T-cell (primary cell): ENCODE measurements at places on chromosomes 16 and 17. TPM values are rescaled to one million over a fixed set of nuclear protein-coding genes. Genes with fewer than 3 reads are reported as not detected.

DNA sequence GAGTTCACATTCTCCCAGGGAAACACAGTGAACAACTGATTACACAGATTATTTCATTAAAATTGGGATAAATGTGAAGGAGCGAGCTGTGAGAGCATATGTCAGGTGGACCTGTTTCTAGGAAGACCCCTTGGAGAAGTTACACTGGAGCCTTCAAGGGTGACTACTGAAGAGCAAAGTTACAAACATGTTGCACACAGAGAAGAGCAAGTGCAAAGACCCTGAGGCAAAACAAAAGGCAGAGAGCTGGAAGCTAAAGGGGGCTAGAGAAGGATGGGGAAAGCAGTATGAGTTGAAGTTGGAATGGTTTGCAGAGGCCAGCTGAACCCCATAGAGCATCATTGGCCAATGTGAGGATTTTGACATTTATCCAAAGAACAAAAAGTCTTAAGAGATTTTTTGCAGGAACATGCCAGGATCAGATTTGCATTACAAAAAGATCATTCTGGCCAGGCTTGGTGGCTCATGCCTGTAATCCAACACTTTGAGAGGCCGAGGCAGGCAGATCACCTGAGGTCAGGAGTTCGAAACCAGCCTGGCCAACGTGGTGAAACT lies 14.1 kb downstream of the PDZD9 start:
- H3K27ac ChIP-seq = no peak overlapping the region
- no peak overlapping the region for H3K4me3 ChIP-seq
- H3K4me1 ChIP-seq = peaks cover 4% of the 10 kb centered on the region
- H3K36me3 ChIP-seq = peaks cover 10% of the 10 kb centered on the region
- DNase-seq = no peak

DNA sequence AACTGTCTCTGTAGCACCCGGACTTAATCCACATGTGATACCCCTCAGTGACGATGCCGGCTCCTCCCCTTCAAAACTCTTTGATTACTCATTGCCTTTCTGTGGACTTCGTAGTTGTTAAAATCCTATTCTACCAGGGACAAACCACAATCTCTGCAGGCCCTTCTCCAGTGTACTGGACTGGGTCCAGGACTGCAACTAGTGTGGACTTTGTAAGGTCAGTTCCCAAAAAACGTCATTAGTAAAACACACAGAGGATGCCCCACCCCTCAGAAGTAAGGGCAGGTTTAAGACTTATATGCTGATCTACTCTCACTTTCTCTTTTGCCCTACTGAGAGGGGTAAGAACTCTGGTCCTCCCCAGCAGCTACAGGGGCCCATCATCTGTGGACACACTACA lies 10.5 kb upstream of the NUDT7 start:
- H3K36me3 ChIP-seq = no peaks in the 10 kb centered on the region
- no peak for DNase-seq
- H3K27me3 ChIP-seq = no peaks in the 10 kb centered on the region
- no peaks in the 10 kb centered on the region for H3K4me1 ChIP-seq

- no peaks in the 10 kb centered on the region for H3K36me3 ChIP-seq
- no peak for DNase-seq
These were observed 7.5 kb downstream of the HEXIM2 start for GRCh38 chr17:45168991-45169752.

GRCh38 chr16:46629331-46630219 lies 8.4 kb upstream of the SHCBP1 start:
- H3K27me3 ChIP-seq = no peaks in the 10 kb centered on the region
- no peak overlapping the region for H3K27ac ChIP-seq
- DNase-seq = no peak
- no peaks in the 10 kb centered on the region for H3K4me1 ChIP-seq

DNA sequence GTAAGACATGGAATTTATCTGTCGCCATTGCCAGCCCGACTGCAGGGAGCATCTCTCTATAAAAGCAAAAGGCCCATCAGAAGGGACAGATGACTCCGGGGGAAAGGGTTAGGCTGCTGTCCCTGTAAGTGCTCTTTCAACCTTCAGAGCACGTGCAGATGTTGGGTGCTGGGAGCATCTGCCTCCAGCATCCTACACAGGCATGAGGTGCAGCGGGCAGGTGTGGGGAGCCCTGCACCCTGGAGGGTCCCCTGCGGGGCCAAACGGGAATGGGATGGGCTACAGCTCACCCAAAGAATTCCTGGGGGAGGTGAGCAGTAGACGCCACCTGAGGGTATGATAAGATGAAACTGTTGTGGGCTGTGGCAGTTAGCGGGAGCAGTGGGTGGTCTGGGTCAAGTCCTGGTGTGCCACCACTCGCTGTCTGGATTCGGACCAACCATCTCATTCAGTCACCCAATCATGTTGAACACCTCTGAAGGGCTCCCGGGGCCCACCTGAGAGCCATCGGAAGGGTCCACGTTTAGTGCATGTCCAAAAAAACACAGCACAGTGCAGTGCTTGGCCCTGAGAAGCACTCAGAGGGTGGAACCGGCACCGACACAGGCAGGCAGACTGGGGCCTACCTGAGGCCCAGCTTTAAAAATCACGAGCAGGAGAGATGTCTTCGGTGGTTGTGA lies 3.8 kb downstream of the SMCR8 start:
- H3K4me1 ChIP-seq = peaks cover 79% of the 10 kb centered on the region
- DNase-seq = no peak
- no peak overlapping the region for H3K4me3 ChIP-seq
- H3K27ac ChIP-seq = no peak overlapping the region
- H3K36me3 ChIP-seq = peaks cover 54% of the 10 kb centered on the region

- H3K27me3 ChIP-seq = no peaks in the 10 kb centered on the region
- H3K4me3 ChIP-seq = no peak overlapping the region
- DNase-seq = no peak
- H3K27ac ChIP-seq = no peak overlapping the region
- no peaks in the 10 kb centered on the region for H3K4me1 ChIP-seq
These were observed 88.2 kb downstream of the CHD9 start for GRCh38 chr16:53142823-53143568.

DNA sequence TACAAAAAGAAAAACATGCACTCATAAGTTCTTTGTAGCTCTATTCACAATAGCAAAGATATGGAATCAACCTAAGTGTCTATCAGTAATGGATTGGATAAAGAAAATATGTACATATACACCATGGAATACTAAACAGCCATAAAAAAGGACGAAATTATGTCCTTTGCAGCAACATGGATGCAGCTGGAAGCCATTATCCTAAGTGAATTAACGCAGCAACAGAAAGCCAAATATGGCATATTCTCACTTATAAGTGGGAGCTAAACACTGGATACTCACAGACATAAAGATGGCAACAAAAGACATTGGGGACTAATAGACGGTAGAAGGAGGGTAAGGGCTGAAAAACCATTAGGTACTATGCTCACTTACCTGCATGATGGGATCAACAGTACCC lies 5.8 kb downstream of the CMC2 start:
- no peak overlapping the region for H3K4me3 ChIP-seq
- no peak for DNase-seq
- H3K27ac ChIP-seq = no peak overlapping the region
- H3K27me3 ChIP-seq = no peaks in the 10 kb centered on the region

GRCh38 chr17:30477774-30478115 lies 537 bp downstream of the GOSR1 start:
- peak; percentile 36 for DNase-seq
- peaks cover 19% of the 10 kb centered on the region for H3K36me3 ChIP-seq
- peaks cover 12% of the 10 kb centered on the region for H3K4me1 ChIP-seq
- H3K27ac ChIP-seq = peak overlapping the region; percentile 91
- H3K27me3 ChIP-seq = no peaks in the 10 kb centered on the region
- peak overlapping the region; percentile 75 for H3K4me3 ChIP-seq

DNA sequence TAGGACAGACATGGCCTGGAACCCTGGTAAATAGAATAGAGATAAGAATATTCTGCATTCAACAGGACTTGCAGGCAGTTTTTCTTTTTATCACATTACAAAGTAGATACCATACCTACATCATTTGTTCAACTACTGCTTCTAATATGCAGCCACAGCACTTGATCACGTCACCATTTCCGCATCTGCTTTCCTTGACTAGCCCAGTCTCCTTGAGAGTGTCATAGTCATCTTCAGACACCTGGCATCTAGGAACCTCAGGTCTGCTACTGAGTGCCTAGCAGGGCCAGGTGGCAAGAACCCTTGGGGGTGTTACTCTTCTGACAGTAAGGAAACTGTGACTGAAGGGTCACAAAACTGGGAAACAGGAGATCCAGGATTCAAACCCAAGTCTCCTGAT lies 93.2 kb upstream of the TOB1 start:
- H3K36me3 ChIP-seq = no peaks in the 10 kb centered on the region
- no peak overlapping the region for H3K27ac ChIP-seq
- H3K4me1 ChIP-seq = peaks cover 6% of the 10 kb centered on the region
- no peak for DNase-seq
- no peaks in the 10 kb centered on the region for H3K27me3 ChIP-seq

DNA sequence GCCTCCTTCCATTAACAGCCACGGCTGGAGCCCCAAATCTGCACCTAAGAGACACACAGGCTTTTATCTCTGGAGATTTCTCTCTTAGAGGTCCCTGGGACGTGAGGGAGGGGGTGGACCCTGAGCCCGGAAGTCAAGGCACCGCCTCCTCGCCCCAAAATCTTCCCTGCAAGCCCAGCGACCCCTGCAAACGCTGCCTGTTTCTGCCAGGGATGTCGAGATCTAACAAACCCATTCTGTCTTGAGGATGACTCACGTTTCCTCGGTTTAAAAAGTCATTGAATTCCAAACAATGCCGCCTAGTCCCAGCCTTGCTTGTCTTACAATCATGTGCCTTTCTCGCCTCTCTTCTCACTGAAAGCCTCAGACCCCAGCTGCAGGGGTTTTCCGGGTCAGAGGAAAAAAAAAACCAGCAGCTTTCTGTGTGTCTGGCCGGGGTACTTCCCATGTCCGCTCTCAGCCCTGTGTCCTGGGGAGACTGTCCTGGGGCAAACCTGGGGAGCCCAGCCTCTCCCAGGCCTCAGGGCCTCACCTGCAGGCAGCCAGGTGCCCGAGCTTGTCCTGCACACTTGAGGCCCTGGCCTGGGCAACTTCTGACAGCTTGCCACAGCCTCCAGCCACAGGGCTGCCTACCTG lies 15.4 kb downstream of the ARL2BP start:
- no peak overlapping the region for H3K27ac ChIP-seq
- H3K36me3 ChIP-seq = no peaks in the 10 kb centered on the region
- H3K4me1 ChIP-seq = peaks cover 34% of the 10 kb centered on the region
- peak; percentile 55 for DNase-seq
- no peaks in the 10 kb centered on the region for H3K27me3 ChIP-seq

- DNase-seq = no peak
- H3K27me3 ChIP-seq = no peaks in the 10 kb centered on the region
- no peaks in the 10 kb centered on the region for H3K36me3 ChIP-seq
- H3K4me1 ChIP-seq = no peaks in the 10 kb centered on the region
- no peak overlapping the region for H3K4me3 ChIP-seq
- no peak overlapping the region for H3K27ac ChIP-seq
These were observed 493.1 kb downstream of the SHISA9 start for GRCh38 chr16:13394488-13394887.

DNA sequence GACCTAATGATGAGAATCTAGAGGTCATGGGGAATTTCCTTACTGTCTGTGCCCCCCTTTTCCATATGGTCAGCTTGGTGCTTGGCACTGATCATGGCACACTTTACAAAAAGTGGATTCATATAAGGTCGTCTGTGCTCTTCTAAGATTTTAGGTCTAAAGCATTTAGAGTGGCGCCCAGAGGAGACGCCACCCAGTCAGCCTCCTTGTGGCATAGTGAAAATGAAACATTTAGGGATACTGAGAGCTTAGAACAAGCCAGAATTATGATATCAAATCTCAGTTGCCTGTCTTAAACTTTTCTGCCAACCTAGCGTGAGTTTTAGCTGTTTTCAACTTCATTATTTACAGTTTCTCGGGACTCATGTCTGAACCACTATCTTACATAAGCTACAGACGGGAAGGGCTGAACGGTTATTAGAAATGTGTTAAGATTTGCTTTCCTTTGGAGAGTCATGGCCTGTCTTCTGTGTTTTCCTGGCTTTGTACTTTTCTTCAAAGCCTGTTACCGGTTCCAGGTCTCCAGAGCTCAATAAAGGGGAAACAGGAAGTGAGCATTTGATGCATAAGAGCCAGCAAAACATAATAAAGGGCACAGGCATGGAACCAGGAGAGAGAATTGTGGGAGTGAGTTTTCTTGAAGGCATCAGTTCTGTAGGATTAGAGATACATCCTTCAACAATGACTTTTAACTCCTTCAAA lies 13.7 kb downstream of the ZNRF1 start:
- H3K27ac ChIP-seq = peak overlapping the region; percentile 54
- no peaks in the 10 kb centered on the region for H3K36me3 ChIP-seq
- peaks cover 6% of the 10 kb centered on the region for H3K4me1 ChIP-seq
- no peaks in the 10 kb centered on the region for H3K27me3 ChIP-seq

DNA sequence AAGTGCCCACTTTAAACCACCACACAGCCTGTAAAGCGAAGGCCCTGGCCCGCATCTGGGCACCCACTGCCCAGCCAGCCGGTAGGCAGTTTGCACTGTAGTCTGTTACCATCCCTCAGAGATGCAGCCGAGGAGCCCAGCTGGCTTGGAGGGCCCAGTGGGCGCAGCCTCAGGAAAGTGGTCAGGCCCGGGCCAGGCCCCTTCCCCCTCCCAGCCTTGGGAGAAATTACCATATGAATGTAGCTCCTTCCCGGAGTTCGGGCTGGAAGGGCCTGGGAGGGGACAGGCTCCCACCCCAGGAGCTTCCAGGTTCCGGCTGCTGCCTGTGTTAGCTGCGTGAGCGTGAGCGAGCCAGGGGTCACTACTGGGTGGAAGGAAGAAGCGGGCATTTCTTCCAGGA lies 325.4 kb downstream of the SEC14L1 start:
- H3K4me3 ChIP-seq = peak overlapping the region; percentile 20
- DNase-seq = no peak
- H3K27ac ChIP-seq = peak overlapping the region; percentile 51
- H3K4me1 ChIP-seq = peaks cover 70% of the 10 kb centered on the region
- H3K27me3 ChIP-seq = no peaks in the 10 kb centered on the region

DNA sequence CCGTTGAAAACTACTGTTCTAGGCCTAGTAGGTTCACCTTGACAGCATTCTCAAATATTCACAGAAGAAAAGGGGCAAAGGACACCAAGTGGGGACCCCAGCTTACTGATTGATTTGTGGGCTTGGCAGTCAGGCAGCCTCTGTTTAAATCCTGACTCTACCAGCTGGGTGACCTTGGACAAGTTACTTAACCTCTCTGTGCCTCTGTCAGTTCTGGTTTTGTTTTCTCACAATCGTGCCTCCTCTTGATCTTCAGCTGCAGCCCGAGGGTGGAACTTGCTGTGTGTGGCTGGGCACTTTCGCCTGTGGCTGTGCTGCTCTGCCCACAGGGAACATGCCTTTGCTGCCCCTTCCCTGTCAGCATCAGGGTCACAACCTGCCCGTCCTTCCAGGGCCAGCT lies 17.8 kb downstream of the RAP1GAP2 start:
- DNase-seq = peak; percentile 28
- H3K27me3 ChIP-seq = no peaks in the 10 kb centered on the region
- H3K4me1 ChIP-seq = peaks cover 64% of the 10 kb centered on the region
- H3K27ac ChIP-seq = peak overlapping the region; percentile 78

MPHOSPH6 gene
- total RNA-seq = 22.1 TPM

TP53TG3C gene
- total RNA-seq = not detected

RNF43 gene
- 1.8 TPM for total RNA-seq

KRT15 gene
- total RNA-seq = not detected

SDR42E1 gene
- total RNA-seq = 5.0 TPM

PRR11 gene
- total RNA-seq = 1.1 TPM

ZG16 gene
- total RNA-seq = 0.09 TPM

GP1BA gene
- total RNA-seq = not detected

ATP2C2 gene
- total RNA-seq = not detected

CMTM1 gene
- 12.9 TPM for total RNA-seq
